ENCODE measurements at places on chromosomes 4 and X.

DNA sequence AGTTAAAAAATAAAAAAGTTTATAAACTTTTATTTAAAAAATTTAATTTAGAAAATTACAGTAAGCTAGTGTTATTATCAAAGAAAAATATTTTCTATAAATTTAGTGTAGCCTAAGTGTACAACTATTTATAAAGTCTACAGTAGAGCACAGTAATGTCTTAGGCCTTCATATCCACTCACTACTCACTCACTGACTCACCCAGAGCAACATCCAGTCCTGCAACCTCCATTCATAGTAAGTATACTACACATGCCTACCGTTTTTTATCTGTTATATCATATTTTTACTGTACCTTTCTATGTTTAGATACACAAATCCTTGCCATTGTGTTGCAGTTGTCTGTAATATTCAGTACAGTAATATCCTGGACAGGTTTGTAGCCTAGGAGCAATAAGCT, 129.0 kb upstream of the FAM47B start:
- DNase-seq: no peak

DNA sequence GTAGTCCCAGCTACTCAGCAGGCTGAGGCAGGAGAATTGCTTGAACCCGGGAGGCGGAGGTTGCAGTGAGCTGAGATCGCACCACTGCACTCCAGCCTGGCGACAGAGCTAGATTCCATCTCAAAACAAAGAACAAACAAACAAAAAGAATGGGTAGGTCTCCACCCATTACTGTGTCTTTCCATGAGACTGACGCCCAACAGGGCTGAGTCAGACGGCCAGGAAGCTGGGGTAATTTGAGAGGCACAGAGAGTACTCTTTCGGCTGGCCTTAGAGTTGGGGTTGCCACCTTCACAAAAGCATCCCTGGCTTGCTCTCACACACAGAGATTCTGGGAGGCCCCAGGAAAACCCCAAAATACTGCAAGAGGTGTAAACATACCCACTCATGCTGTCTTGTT, 72.0 kb upstream of the DHRSX start:
- DNase-seq: no peak

DNA sequence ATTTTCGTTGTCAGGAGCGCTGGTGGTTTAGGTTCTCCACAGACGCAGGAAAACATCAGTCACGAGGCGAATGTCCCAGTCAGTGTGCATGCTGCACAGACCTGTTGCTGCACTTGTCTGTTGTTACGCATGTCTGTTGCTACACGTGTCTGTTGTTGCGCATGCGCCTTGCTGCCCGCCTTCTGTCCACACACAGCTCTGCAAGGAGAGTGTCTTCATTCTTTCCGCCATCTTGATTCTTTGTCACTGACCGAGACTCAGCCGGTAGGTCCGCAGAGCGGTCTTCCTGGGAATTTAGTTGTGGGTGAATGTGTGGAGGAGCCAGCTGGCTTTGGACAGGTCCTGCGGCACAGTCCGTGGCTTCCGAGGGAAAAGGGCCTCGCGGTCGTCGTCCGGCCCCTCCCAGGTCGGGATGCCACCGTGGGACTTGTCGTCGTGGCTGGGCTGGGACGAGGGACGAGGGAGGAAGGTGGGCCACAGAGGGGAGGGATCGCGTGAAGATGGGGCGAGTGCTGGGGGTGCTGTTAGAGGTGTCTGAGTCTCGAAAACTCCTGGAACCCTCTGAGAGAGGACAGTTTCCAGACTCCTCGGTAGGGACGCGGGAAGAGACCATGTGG, at the start of gene PAGE2B:
PAGE2B (plus strand) TSS at position 180 of the 617 bp plus-strand sequence. CDS start 1,012 bp downstream, outside the sequence.
- DNase-seq: no peak

- no peak for DNase-seq
These were observed 3.2 kb downstream of the TRMT44 start for GRCh38 chr4:8443801-8444200.

GRCh38 chr4:79598214-79598613, 190.2 kb upstream of the GK2 start:
- no peak for DNase-seq

- DNase-seq: no peak
These were observed 774.0 kb upstream of the POU3F4 start for GRCh38 chrX:82734140-82734539.

DNA sequence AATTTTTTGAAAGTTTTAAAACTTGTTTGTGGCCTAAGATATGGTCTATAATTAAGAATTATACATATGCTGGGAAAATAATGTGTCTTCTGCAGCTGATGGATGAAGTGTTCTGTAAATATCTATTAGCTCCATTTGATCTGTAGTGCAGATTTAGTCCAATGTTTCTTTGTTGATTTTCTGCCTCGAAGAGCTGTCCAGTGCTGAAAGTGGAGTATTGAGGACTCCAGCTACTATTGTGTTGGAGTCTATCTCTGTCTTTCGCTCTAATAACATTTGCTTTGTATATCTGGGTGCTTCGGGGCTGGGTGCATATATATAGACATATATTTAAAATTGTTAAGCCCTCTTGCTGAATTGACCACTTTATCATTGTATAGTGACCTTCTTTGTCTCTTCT, 2127.3 kb downstream of the PCDH7 start:
- DNase-seq: no peak

- no peak for DNase-seq
These were observed 220.4 kb downstream of the MAML3 start for GRCh38 chr4:139933541-139933940.

GRCh38 chr4:182339221-182339641, 96.0 kb downstream of the TENM3 start:
- DNase-seq: no peak

DNA sequence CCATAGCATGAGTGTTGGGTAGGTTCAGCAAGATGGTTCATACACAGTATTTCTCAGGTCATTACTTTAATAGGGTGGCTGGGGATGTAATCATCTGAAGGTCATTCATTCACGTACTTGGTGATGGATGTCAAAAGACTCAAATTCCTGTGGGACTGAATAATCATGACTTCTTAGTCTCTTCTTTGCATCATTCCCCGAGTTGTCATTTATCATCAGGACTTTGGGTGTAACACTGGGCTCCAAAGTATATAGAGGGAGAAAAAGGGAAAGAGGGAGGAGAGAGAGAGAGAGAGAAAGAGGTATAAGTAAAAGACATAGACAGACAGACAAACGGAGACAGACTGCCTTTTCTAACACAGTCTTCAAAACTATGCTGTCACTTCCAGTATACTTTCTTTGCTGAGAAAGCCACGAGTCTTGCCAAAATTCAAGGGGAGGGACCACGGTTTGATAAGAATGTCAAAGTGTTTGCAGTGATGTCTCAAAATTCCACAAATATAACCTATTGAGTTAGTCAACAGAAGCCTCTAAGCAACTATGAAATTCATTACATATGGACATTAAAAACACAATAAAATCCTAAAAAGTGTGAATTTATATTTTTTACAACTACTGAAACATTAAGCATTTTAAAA, 55.9 kb downstream of the UGT2A3 start:
- no peak for DNase-seq

GRCh38 chr4:4296283-4296846, 6.3 kb downstream of the ZBTB49 start:
- no peak for DNase-seq

- DNase-seq: no peak
These were observed 981.3 kb downstream of the C4orf33 start for GRCh38 chr4:130077275-130077674.

- no peak for DNase-seq
These were observed 37.7 kb downstream of the ARHGEF9 start for GRCh38 chrX:63747331-63747730.

DNA sequence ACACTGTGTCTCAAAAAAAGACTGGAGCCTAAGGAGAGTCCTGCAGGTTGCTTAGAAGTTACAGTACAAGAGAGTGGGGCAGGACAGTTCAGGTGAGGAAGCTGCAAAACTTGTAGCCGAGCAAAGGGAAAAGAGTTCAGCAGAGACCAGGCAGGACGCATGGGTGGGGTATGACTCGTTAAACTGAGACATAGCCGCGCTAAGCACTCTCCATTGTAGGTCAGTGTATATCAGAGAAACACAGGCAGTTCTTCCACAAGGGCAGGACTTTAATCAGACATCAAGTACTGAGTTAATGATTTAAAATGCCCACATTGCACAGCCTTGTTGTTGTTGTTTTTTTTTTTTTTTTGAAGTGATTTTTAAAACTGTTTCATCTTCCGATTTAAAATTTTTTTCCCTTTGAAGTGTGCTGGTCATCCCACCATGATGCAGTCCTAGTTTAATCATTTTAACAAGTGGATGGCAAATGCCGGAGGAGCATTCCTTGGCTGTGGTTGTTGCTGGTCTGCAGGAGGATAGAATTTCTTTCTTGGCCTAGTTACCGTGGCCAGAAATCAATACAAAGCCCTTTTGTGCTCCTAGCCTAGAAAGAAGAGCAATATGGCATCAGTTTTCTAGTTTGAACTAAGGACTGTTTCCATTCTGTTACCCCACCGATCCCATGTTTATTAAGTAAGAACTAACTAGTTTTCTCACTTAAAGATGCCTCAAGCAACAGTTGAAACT, 10.3 kb downstream of the LAP3 start:
- DNase-seq: no peak

GRCh38 chr4:78566834-78567499, 15.4 kb downstream of the ANXA3 start:
- DNase-seq: no peak

DNA sequence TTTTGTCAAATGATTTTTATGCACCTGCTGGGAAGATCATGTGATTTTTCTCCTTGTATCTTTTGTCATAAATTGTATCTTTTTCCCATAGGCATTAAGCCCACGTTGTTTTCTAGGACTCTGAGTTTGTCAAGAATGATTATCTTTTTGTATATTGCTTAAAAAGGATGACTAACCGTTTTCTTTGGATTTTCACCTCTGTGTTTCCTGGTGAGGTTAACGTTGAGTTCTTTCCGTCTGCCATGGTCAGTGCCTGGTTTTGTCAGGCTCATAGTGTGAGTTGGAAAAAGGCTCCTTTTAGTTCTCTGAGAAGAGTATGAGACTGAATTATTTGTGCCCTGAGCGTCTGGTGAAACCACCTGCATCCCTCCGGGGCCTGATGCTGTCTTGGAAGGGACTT, 21.9 kb downstream of the PCGF3 start:
- no peak for DNase-seq

GRCh38 chr4:100682477-100683218, 164.8 kb upstream of the EMCN start:
- DNase-seq: no peak

DNA sequence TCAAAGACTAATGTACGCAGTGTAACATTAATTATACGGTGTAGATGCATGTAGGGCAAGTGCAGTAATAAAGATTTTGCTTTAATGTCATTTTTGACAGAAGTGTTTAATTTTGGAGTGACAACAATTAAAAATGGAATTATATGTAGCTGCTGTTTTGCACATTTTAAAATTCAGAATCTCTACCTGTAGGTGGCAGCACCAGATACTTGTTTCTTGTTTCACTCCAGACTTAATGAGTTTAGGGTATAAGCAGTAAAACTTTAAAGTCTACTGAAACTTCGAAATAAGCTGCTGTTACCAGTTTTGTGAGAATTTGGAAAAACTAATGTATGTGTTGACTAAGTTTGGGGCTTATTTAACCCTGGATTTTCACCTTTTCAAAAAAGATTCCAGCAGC, 144.9 kb downstream of the POLA1 start:
- DNase-seq: no peak

DNA sequence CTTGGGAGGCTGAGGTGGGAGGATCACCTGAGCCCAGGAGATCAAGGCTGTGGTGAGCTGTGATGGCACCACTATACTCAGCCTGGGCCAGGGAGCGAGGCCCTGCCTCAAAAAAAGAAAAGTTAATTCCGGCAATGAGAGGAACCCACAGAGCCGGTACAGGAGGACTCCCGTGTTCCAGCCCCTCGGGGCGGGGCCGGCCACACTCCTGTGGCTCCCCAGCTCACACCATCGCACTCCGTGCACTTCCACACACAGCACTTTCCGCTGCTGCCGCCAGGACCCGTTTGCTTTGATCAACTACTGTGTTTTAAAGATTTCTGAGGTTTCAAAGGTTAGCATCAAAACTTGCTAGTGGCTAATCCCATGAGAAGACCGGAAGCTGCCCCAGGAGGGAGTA, 171.7 kb downstream of the AFAP1 start:
- no peak for DNase-seq

DNA sequence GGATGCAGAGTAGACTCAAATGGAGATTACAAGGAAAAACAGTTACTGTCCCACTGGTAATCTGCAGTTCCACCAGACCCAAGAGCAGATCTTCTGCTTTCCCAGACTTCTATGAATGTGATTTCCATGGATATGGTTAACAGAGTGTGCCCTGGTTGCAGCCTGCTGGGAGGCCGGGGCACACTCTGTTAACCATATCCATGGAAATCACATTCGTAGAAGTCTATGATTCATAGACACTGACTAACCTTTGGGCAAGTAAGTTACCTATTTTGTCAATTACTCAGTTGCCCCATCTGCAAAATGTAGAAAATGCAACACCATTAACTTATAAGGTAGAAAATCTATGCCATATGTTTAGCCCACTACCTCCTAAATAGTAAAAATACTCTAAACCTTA, 443.1 kb upstream of the PITX2 start:
- no peak for DNase-seq

GRCh38 chr4:182093431-182093831, 149.8 kb upstream of the TENM3 start:
- no peak for DNase-seq

DNA sequence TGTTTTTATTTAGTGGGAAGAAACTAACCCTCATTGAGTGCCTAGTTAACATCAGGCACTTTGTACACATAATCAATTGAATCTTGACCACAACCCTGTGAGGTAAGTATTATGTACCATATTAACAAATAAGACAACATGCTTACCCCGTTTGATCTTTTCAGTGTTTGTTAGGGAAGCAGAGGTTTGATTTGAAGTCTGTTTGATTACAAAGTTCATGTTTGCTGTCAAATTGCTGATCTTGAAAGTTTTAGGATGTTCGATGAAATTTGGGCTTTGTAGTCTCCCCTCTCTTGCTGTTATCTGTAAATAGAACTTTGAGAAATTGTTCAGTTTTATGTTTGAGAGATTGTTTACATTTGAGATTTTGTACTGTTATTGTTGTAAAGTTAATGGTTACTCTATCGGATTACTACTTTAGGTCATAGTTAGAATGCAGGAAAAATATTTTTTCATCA, 13.4 kb upstream of the ADH4 start:
- no peak for DNase-seq

Measured in activated CD4-positive, CD25-positive, alpha-beta regulatory T cell (primary cell).